ENCODE measurements at places on chromosomes 12 and 14.

GRCh38 chr12:94133964-94134795 lies 14.2 kb upstream of the PLXNC1 start:
- peak; percentile 56 for DNase-seq

GRCh38 chr12:122137681-122138080 lies 36.3 kb downstream of the IL31 start:
- DNase-seq = no peak

GRCh38 chr14:101454229-101454628 lies 107.1 kb upstream of the DIO3 start:
- no peak for DNase-seq

- no peak for DNase-seq
Measured at GRCh38 chr12:100868487-100868886, 73.9 kb downstream of the ANO4 start.

DNA sequence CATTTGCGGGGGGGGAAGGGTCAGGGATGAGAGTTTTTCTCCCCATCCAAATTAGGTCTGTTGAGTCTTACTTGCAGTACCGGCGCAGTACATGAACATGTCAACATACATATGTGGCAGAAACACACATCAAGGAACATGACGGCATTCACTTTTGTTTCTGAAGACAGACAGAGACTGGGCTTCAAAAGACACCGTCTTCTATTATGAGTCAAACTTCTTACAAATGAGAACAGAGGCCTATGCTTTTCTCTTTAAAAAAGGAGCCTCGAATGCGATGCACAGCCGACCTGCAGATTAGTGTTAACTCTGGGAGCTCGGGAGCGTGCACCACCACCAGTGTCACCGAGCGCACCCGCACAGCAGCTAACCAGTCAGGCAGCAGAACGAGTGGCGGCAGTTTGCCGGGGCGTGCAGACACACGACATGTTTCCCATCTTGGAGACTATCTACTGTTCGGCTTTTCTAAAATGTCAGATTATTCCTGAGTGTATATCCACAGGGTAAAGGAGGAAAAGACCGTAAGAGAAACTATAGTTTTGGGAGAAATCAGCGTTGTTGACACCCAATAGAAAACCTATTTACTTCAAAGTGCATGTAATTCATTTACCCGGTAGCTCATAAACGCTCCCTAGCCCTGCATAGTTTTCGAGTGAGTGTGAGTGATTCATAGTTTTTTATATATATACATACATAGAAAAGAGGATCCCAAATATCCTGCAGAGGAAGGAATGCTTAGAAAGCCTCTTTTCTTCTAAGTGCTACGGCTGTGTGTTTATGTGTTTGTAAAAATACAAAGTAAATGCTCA lies 33.0 kb downstream of the UBR7 start:
- DNase-seq = no peak

DNA sequence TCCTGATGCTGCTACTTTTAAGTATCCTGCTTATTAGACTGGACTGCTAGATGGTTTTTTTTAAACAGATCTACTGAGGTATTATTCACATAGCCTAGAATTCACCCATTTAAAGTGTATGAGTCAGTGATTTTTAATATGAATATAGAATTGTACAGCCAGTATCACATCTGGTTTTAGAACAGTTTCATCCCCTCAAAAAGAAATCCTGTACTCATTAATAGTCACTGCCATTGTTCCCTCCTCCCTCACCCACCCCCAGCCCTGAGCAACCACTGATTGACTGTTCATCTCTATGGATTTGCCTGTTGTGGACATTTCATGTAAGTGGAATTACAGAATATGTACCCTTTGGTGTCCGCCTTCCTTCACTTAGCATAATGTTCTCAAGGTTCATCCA lies 98.4 kb downstream of the PPP2R5C start:
- no peak for DNase-seq

DNA sequence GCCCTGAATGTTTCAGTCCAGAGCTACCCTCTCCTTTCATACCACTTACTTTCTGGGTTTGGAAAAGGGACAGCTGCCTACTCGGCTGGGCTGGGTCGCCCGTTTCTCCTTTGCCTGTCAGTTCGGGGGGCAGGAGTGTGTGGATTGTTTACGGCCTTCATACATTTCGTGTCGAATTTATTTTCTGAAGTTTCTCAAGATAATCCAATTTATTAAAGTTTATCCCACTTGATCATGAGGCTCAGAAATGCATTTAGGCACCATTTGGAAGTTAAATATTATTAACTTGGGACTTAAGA lies 608 bp downstream of the ZNF410 start:
- DNase-seq = no peak

DNA sequence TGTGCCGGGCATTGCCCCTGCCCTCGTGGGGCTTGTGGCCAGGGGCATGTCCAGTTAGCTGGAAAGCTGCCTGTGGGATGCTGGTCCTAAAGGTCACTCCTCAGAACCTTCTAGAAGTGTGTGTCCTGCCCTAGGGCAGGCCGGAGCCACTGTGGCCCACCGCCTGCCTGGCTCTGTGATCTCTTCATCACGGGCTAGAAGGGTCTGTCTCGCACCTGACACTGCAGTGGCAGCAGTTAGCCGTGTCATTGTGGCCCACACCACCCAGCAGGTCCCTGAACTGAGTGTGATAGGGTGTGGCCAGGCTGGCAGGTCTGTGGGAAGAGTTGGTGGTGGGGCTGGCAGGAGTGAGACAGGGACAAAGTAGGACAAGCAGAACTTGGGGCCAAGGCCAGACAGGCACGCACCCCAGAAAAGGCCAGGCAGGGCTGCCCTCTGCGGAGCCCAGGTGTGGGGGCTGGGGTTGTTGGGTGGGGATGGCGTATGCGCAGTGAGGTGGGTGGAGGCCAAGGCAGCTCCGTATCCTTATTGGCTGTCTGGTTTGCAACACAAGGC lies 41.2 kb downstream of the ADGRD1 start:
- DNase-seq = no peak

DNA sequence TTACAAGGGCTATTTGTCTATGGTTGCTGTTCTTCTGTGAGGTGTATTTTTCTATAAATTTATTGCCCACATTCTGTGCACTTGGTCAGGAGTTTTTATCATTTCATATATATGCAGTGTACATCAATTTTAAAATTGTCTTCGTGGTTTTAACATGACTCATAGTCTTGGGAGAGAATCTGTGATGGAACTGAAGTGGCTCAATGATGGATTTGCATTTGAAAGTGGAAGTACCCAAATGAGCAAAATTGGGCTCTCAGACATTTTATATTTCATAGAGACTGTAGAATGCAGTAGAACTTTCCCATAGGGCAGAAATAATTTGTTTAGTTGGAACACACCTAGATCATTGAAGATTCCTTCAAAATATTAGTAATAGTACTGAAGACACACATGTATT lies 1.9 kb upstream of the SCFD1 start:
- DNase-seq = no peak

DNA sequence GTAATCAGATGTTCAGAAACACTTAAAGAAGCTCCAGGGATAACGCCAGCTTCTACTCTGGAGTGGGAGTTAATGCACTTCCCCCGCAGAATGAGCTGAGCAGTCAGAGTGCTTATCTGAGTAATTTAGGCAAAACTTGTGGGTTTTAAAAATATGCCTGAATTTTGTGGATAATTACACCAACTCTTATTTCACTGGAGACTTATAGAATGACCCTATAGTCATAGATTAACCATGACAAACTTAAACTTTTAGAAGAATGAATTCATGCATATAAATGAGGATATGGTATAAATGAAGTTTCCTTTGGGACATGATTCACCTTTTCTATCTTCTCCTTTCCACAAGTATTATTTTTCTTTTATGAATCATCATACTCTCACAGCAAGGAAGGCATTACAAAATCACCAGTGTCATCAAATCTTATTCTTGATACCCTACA lies 241.1 kb upstream of the FBXO33 start:
- no peak for DNase-seq

- DNase-seq = no peak
Measured at GRCh38 chr12:67988601-67989021, 636 bp upstream of the IFNG-AS1 start.

- no peak for DNase-seq
Measured at GRCh38 chr14:53646925-53647324, 309.7 kb downstream of the BMP4 start.

DNA sequence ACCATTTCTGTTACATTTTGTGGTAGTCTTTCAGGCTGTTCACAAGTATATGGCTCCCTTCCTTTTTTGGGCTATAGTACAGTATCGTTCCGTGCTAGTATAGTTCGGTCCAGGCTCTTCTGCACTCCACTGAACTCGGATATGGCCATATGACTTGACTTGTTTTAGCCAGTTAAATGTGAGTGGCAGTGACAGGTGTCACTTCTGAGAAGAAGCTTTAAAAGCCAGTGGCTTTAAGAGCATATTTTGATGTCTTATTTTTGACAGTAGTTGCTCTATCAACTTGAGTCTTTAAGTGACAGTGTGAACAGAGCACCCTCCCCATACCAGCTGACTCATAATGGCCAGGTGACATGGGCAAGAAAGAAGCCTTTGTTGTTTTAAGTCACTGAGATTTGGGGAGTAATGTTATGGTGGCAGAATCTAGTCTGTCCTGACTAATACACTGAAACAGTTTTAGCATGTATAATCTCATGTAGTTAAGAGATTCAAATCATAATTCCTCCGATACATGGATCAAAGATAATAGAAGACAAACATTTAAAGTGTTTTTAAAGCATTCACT lies 64.6 kb downstream of the ANO4 start:
- DNase-seq = no peak

- DNase-seq = no peak
Measured at GRCh38 chr14:34072921-34073320, 122.0 kb upstream of the EGLN3 start.

DNA sequence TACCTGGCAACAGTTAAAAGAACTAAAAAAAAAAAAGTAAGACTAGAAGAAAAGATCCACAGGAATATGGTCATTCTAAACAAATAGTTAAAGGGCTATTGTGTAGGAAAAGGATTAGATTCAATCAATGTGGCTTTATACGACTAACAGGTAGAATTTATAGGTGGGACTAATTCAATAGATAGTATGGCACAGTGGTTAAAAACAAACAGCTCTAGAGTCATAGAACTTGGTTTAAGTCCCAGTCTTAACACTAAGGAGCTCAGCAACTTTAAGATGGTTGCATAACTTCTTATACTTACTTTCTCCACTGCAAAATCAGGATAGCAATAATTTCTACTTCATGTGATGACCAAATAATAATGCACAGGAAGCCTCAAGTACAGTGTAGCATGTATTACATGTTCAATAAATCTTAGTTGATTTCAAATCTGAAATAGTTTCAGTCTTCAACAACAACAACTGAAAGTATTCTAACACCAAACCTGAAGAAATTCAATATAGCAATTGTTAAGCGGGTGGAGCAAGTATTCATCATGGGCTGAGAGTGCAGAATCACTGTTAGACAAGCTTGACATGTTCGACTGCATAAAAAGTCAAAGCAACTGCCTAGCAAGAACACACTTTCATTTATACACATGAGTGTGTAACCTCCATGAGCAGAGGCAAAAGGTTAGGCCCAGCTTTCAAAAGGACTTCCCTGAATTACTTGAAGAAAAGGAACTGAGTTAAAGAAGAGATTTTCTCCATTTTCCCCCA lies 50.4 kb downstream of the ITPR2 start:
- DNase-seq = no peak

GRCh38 chr12:80018119-80018518 lies 81.2 kb upstream of the OTOGL start:
- no peak for DNase-seq

DNA sequence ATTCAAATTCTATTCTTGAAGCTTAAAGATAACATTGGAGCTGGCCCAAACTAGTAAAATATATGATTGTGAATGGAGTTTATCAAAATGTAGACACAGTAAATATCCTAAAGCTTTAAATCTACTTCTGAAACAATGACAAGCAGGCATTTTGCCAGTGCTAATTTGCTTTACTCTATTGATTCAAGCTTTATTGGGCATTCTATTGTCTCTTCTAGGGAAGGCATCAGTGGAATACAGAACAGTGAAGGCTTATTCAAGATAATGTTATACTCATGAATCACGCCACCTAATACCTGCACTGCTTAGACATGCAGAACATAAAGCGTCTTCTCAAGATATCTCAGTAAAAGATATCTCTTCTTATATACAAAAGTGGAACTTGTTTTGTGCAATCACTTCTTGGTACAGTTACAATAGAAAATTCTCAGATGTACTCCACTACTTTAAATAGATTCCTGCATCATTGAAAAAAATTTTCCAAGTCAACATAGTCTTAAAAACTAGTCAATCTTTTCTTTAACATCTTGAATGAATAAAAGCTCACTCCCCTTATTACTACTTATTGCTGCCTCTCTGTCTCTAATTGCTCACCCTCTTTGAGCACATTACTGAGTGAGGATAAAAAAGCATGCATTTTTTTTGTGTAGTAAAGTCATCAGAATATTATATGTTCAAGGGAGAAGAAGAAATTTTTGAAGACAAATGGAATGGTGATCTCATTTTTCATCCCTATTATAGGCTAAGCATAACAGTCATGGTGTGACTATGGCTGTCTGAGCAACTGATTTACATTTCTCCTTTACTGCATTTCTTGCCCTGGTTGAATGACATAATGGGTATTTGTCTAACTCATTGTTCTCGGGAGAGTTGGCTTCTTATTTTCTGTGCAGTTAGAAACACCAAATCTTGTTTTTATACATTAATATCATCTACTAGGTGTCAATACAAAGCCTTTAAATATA lies 98.0 kb upstream of the E2F7 start:
- no peak for DNase-seq

DNA sequence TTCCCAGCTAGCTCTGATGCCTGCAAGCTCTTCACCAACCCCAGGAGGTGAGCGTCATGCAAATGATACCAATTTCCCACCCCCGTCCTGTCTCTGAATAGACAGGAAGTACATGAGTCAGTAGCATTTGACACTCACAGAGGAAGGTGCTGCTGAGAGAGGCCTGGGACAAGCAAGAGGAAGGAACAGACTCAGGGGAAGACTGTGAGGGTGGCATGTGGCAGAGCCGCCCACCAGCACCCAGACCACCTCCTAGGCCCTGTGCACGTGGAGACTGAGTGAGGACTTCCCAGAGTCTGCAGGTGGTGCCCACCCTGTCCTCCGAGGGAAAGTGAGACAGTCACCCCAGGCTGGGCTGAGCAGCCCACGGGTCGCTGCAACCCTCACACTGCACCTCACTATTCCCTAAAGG lies 199.5 kb upstream of the SFSWAP start:
- DNase-seq = peak; percentile 72

- DNase-seq = no peak
Measured at GRCh38 chr12:114670291-114670980, 13.5 kb downstream of the TBX3 start.
